ENCODE measurements at places on chromosomes 13 and 19.

DNA sequence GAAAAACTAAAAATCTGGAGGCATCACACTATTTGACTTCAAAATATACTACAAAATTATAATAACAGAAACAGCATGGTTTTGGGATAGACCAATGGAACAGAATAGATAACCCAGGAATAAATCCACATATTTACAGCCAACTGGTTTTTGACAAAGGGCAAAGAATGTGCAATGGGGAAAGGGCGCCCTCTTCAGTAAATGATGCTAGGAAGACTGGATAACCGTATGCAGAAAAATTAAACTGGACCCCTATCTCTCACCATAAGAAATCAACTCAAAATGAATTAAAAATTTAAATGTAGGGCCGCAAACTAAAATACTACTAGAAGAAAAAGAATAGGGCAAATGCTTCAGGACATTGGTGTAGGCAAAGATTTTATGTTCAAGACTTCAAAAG lies 440.5 kb upstream of the SGCG start:
- no peak for DNase-seq

DNA sequence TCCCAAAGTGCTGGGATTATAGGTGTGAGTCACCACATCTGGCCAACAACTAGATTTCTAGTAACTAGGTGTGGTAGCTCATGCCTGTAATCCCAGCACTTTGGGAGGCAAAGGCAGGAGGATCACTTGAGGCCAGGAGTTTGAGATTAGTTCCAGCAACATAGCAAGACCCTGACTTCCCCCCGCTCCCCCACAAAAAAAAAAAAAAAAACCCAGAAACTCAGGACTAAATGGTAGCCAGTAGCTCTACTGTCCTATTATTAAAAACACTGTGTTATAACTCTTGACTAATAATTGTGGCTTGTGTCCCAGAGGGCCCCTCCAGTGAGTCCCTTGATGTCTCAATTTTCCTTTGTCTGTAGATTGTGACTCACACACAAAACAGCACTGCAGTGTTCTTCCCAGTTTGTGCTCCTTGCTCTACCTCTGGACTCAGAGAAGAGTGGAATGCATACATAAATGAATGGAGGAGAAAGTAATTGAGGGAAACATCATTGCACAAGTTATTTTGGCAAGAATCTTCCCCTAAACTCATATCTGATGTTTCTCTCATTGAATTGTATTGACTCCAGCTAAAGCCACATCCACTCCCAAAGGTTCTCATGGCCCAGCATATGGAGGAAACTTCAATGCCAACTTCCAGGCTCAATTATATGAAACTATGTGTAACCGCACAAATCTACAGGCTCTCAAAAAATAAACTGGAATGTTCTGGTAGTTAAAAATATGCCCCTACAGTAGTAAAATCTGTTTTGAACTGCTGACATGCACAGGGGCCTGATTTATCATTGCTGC lies 8.8 kb downstream of the TPT1 start:
- no peak for DNase-seq

DNA sequence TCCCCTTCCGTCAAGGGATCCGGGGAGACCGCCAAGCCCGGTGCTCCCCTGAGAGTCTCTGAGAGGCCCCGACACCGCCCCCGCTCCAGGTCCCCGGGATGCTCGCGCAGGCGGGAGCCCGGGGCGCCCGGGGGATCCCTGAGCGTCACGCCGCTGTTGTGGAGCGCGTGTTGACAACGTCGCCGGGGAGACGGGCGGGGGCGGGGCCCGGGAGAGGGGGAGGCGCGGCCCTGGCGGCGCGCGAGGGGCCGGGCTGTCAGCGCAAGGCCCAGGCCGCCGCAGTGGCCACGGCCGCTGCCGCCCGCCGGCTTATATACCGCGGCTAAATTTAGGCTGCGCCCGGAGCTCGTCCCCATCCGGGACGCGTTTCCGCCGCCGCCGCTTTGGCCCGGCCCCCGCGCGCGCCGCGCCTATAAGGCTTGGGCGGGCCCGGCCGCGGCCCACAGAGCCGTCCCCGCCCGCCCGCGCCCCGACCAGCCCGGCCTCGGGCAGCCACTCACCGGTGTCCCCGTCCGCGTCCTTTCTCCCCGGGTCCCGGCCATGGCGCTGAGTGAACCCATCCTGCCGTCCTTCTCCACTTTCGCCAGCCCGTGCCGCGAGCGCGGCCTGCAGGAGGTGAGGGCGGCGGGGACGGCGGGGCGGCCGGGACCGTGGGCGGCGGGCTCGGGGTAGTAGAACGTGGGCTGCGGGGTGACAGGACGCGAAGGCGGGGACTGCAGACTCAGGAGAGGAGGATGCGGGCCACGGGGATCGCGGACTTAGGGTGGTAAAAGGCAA lies at the start of gene KLF2:
KLF2 (plus strand) TSS at position 443 of the 777 bp plus-strand sequence; CDS start at position 541, 98 bp downstream.
- DNase-seq = peak; percentile 63

DNA sequence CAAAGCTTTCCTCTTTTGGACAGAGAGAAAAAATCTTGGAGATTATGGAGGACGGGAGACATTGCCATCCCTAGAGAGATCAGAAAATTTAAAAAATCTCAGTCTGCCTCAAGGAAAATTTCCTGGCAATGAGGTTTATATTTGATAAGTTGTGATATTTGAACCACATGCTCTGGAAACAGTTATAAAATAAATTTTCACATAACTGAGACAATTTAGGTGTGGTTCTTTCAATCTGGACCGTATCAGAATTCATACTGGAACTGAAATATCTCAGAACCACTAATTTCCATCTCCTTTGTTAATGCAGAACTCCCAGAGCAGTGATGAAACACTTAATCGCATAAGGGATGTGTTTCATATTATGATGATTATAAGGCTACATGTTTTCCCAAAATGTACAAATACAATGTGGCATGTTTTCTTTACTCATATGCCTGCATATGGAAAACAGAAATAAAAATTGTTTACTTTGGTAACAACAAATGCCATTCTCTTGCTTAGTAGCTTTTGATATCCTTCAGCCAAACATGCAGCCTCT lies 13.7 kb downstream of the UBE2L5 start:
- no peak for DNase-seq

- DNase-seq = no peak
Observed at GRCh38 chr13:66887088-66887487, 343.0 kb downstream of the PCDH9 start.

DNA sequence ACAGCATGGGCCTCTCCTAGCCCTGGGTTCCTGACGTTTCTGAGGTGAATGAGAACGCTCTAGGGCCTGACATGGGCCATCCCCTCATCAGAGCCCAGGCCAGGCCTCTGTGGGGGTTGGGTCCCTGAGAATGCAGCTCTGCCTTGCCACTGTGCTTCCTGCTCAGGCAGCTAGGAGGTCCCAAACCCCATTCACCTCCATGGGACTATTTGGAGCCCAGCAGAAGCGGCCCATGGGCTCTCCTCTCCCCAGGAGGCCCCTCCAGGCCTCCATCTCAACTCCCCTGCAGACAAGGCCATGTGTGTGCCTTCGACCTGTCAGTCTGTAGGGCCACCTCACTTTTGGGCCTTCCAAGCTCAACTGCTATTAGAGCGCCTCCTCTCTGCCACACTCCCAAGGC lies 36.9 kb downstream of the ELL start:
- no peak for DNase-seq

DNA sequence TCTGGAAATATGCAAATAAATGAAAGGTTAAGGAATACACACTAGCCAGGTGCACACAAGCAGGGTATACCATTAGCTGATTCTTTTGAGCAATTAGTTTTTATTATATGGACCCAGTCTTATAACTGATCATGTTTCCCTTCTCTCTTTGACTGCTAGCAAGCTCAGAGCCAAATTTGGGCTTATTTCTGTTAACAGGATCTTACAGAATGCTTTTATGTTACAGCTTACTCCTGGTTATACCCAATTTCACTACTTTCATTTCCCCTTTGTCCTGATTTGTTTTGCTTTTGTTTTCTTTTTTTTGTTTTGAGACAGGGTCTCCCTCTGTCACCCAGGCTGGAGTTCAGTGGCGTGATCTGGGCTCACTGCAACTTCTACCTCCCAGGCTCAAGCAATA lies 12.9 kb upstream of the TPT1 start:
- no peak for DNase-seq

GRCh38 chr13:103844471-103844870 lies 778.3 kb upstream of the SLC10A2 start:
- no peak for DNase-seq

GRCh38 chr13:36343766-36344165 lies 2.4 kb downstream of the SPART start:
- no peak for DNase-seq

- DNase-seq = no peak
Observed at GRCh38 chr13:46210362-46211083, 1.2 kb upstream of the LRRC63 start.

- DNase-seq = no peak
Observed at GRCh38 chr13:64083811-64084210, 2668.2 kb upstream of the PCDH20 start.

- peak; percentile 39 for DNase-seq
Observed at GRCh38 chr13:42041011-42041683, 7.3 kb upstream of the DGKH start.

DNA sequence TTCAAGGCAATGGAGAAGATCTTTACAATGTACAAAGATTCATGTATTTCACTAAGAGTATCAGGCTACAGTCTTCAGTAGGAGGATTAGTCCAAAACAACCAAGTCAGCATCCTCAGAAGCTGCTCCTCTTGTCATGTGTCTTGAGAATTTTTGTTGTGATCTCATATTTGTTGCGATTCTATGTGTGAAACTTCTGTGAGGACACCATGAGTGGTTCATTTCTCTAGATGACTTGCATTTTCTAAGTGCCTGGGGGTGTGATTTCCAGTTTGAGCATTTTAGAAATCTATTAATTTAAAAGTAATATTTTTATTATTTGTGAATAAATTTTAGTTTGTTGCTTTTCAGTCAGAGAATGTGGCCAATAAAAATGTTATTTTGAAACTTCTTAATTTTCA lies 94.5 kb downstream of the RAP2A start:
- no peak for DNase-seq

DNA sequence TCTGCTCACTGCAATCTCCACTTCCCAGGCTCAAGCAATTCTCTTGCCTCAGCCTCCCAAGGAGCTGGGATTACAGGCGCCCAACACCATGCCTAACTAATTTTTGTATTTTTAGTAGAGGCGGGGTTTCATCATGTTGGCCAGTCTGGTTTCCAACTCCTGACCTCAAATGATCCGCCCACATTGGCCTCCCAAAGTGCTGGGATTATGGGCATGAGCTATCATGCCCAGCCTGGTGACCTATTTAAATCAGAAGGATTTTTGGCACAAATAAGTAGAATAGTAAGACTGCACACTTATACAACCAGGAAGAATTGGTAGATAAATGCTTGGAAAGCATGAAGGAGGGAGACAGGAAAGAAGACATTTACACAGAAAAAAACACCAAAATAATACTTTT lies 53.4 kb upstream of the AKAP11 start:
- DNase-seq = no peak

GRCh38 chr13:24744247-24744646 lies 19.7 kb upstream of the RNF17 start:
- no peak for DNase-seq

DNA sequence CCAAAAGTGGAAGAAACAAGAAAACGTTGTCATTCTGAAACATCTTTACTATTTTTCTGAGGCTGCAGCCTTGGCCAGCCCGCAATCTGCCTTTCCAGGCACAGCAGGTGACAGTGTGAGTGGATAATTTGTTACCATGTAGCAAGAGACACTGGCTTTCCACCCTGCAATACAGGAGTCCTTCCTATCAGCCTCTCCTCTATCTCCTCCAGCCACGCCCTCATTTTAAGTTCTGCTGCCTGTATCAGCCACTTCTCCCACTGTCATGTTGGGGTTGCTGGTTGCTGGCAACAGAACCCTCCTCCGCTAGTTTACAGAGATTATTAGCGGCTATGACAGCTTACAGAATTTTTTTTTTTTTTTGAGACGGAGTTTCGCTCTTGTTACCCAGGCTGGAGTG lies 7.7 kb upstream of the LGALS7 start:
- DNase-seq = no peak

DNA sequence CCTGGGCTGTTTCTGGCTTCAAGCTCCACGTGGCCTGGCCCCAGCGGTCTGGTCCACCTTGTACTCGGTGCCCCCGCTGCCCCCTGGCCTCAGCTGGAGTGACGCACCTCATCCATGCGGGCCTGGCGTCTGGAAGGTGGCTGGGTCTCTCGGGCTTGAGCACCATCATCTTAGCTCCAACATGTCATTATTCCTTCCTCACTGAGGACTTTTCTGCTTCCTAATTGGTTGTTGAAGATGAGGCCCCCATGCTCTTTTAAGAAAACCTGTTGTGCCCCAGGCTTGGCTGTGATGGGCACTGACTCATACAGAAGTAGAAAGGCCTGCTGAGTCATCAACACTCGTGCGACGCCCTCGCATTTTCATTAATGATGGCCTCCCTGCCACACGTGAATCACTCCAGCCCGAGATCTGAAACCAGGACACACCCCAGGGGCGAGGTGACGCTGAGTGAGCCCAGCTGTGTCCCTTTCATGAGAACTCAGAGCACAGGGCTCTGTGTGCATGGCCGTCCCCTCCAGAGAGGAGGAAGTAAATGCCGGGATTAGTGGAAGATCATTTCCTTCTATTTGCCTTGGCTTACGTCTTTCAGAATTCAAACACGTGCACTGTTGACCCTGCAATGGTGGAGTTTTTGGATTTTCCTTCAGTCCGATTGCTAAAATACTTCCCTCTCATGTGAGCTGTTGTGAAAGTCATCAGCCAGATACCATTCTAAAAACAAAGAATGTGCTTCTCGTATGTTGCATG lies 14.0 kb upstream of the GJA3 start:
- peak; percentile 57 for DNase-seq

GRCh38 chr13:101434486-101434885 lies 18.0 kb upstream of the ITGBL1 start:
- DNase-seq = no peak

DNA sequence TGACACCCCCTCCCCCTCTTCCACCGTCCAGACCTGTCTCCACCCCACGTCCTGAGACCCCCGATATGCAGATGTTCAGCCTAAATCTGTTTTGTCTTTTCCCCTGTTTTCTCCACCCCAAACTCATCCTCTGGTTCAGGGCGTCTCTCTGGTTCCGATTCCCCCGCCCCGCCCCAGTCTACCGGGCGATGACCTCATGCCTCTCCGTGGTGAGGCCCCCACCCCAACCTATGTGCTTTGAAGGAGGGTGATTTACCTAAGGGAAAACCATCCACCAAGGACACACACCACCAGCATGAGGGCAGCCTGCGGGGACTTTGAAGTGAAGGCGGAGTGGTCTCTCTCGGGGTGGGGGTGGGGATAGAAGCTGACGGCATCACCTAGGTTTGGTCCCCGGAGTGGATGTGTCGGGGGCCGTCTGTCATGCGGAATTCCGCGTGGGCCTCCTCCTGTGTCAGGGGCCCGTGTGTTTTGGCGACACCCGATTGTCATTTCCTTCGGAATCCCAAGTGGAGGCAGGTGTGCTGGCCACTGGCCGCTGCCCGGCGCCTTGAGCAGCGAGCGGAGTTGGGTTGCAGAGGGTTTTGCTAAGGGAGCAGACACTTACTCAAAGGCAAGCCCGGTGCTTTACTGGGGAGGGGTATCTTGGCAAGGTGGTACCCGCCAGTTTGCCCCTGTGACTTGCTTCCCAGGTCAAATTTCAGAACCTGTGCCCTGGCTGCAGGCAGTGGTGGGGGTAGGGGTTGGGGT lies 1.4 kb downstream of the FZR1 start:
- peak; percentile 22 for DNase-seq
